CD4-positive, alpha-beta T cell treated with Interleukin-15 for 1 hour (primary cell): ENCODE measurements at places on chromosomes 16 and 17.

GRCh38 chr17:28528327-28529012 is 22.3 kb downstream of the FOXN1 start:
- DNase-seq, result no peak

DNA sequence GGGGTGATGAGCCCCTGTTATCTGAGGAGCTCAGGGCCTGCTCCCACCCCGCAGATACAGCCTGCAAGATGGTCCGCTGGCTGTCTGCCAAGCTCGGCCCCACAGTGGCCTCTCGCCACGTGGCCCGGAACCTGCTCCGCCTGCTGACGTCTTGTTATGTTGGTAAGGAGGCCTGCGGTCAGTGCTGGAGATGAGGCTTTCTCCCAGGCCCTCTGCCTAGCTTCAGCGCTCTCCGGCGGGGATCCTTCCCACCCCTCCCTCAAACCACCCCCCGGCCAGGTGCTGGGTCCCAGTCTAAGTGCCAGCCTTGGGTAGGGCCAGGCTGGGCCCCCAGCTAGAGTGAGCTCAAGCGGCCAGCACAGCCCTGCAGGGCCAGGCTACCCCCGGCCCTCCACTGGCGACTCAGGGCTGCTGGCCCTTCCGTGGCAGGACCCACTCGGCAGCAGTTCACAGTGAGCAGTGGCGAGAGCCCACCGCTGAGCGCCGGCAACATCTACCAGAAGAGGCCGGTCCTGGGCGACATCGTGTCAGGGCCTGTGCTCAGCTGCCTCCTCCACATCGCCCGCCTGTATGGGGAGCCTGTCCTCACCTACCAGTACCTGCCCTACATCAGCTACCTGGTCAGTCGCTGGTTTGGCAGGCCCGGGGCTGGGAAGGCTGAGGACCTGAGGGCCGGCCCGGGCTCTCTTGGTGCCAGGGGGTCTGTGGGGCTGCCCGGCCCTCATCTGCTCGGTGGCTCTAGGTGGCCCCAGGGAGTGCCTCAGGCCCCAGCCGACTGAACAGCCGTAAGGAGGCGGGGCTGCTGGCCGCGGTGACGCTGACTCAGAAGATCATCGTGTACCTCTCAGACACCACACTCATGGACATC is 6.1 kb downstream of the WDR81 start:
- DNase-seq, result no peak

GRCh38 chr16:76910931-76911330 is 280.1 kb upstream of the MON1B start:
- no peak for DNase-seq

- no peak for DNase-seq
Measured at GRCh38 chr16:14275934-14276333, 204.8 kb downstream of the MRTFB start.
